ENCODE measurements at places on chromosomes 5 and 9.

DNA sequence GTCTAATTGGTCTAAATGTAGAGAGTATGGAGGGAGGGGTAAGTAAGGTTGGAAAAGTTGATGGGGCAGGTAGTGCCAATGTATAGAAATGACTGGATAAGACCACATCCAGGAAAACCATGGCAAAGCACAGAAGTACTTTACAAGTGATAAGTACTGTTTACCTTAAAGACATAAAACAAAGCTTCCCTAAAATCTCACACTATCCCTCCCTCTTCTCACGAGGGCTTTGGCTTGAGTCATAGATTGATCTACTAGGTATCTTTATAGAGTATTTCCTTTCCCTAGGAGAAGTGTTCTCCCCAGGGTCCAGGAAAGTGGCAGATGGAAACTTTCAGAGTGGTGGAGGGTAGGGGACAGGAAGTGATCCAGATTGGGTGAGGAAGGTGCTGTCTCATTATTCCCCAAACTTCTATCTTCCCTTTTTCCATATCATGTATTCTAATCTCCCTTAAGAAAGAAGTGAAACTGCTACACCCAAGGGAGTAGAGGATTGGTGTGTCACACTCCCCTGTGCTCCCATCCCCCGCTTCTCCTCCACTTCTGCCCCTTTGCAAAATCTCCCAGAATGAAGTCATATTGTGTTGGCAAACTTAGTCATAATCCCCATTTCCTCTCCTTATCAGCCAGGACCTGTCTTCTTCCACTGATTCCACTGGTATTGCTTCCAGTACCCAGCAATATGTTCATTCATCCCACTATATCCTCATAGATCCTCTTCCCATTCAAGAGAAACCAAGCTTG is 14.6 kb downstream of the IL33 start:
- DNase-seq: no peak

DNA sequence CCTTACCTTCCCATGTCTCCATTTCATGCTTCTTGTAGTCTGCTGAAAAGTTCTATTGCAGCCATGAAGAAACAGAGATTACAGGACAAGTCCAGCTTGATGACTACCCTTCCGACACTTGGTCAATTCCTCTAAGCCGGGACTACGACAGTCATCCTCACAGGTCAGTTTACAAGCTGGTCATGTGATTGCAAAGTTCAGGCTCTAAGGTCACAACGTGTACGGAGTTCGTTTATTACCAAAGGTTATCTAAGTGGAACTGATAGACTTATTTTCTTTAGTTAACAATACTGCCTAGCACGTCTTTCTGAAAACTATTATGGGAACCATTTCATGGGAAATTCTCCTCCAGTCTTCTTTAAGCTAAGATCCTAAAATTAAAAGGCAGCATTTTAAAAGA is 88.5 kb upstream of the NR5A1 start:
- DNase-seq: no peak

DNA sequence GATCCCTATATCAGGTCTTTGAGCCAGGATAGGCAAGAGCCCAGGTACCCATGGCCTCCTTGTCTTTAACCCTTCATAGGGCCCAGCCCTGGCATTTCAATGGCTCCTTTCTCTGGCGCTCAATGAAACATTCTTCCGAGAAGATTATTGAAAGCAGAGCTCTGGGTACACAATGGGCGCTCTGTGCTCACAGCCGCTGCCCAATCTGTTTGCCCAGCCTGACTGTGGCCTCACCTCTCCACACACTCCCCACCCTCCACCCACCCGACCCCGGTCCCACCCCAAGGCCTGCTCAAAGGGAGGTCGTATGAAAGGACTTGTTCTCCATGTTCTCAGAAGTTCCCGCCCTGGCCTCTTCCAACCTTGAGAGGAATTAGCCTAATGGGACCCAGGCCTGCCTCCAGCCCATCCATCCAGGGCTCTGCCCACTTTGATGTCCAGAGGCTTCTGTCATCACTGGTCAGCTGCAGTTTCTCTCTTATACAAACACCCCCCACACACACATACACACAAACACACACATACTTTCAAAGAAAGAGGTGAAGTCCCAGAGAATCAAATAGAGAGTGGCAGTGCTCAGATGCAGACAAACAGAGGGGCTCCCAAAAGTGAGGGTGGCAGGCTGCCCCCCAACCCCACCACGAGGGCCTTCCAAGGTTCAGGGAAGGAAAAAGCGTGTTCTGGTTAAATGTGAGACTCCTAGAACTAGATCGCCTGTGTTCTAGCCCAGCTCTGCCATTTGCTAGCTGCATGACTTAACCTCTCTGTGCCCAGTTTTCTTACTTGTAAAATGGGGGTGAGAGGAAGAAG is 5.1 kb upstream of the ARSI start:
- no peak for DNase-seq

GRCh38 chr5:61200582-61201155 is 38.4 kb upstream of the SMIM15 start:
- DNase-seq: no peak

GRCh38 chr5:138177941-138178515 is 402 bp downstream of the BRD8 start:
- DNase-seq: no peak

DNA sequence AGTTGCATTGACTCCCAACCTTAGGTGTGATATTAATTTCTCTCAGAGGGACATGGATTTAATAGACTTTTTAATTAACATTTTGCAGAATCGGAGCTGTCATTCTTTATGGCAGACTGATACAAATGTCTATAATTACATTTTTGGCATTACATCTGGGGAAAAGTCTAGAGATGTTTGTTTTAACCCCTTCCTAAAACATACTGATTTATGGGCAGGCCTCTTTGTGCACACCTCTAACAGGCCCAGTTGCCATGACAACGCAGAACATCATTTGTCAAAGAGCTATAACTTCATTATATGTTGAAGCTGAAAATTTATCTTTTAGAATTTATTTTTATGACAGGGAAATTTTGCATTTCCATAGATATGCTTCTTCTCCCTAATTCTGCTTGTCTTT is 158.5 kb downstream of the NTRK2 start:
- DNase-seq: no peak

DNA sequence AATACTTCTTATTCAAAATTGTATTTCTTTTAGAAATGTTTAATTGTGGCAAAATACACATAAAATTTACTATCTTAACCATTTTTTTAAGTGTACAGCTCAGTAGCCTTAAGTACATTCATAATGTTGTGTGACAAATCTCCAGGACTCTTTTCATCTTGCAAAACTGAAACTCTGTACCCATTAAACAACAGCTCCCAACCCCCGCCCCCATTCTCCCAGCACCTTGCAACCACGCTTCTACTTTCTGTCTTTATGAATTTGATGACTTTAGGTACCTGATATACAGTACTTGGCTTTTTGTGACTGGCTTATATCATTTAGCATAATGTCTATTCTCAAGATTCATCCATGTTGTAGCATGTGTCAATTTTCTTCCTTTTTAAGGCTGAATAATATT is 2.8 kb upstream of the IL5 start:
- DNase-seq: no peak

GRCh38 chr5:68456756-68457217 is 241.2 kb downstream of the PIK3R1 start:
- no peak for DNase-seq

- DNase-seq: no peak
Measured at GRCh38 chr5:103669615-103670014, 107.0 kb upstream of the NUDT12 start.

DNA sequence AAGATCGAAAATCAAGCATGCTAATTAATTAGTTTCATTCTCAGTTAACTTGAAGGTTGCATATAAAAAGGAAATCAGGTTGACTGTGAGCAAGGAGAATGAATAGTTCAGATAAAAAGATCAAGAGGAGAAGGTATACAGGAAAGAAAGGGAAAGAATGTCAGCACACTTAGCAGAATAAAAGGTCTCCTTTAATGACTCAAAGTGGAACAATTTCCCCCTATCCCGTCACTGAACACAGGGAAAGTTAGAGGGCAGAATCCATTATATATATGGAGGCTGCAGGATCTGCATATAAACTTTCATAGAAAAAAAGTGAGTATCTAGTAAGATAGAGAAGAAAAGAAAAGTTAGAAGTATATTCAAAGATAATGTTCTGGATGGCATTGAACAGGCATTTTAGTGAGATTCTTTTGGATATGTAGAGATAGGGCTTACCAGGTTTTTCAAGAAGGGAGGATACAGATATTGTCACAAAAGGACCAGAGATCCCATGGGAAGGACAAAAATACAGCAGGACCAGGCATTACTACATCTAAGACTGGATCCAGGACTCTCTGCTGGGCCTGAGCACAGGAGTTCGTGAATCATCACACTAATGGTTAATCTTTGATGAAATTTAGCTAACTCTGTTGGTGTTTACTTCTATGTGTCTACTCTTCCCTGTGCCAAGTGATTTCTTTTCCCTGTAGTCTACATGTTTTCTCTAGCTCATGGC is 988.2 kb upstream of the ARRDC3 start:
- no peak for DNase-seq

DNA sequence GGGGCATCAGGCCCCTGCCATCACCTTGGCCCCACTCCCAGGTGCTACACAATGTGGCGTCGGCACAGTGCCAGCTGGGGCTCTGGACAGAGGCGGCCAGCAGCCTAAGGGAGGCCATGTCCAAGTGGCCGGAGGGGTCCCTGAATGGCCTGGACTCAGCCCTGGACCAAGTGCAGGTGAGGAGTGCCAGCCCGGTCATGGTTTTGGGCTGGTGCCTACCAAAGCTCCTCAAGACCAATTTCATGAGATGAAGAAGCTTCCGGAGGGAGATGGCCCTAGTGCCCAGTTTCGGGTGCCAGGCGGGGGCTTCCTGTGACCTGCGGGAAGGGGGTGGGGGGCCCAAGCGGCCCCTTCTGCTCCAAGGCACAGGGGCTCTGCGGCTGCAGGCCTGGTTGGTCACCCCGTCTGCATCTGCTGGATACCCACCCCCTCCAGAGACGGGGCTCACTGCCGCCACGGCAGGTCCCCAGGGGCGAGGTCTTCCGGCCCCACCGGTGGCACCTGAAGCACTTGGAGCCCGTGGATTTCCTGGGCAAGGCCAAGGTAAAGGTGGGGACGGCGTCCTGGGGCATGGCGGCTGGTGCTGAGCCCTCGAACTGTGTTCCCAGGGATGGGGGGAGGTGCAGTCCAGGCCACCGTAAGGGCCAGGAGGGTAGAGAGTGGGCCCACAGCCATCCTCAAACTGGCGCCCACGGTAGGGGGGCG is 5.8 kb downstream of the NOXA1 start:
- no peak for DNase-seq

GRCh38 chr5:174459832-174460448 is 264.4 kb upstream of the MSX2 start:
- no peak for DNase-seq

DNA sequence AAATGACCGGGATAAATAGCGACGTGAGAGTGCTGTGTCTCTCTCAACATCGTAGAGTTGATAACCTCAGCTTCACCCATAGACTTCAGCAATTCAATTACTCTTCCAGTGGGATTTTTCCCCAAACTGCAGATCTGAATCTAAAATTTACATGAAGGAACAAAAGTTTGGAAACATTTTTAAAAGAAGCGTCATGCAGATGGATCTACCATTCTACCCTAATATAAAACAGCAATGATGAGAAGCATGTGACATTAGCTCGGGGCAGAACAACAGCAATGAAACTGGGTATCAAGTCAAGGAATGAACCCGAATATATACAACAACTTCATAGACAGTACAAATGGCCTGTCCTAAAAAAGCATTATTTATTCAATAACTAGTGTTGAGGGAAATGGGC is 18.8 kb downstream of the GLT6D1 start:
- DNase-seq: no peak

DNA sequence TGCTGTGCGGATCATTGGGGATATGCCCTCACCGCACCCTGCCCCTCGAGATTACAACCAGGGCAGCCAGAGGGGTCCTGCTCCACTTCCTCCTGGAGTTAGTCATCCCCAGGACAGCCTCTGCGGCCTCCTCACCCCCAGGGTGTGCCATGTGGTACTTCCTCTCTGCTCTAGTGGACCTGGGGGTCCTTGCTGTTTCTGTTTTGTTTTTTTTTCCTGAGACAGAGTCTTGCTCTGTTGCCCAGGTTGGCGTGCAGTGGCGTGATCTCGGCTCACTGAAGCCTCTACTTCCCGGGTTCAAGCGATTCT is 5.2 kb upstream of the FCN1 start:
- DNase-seq: no peak

DNA sequence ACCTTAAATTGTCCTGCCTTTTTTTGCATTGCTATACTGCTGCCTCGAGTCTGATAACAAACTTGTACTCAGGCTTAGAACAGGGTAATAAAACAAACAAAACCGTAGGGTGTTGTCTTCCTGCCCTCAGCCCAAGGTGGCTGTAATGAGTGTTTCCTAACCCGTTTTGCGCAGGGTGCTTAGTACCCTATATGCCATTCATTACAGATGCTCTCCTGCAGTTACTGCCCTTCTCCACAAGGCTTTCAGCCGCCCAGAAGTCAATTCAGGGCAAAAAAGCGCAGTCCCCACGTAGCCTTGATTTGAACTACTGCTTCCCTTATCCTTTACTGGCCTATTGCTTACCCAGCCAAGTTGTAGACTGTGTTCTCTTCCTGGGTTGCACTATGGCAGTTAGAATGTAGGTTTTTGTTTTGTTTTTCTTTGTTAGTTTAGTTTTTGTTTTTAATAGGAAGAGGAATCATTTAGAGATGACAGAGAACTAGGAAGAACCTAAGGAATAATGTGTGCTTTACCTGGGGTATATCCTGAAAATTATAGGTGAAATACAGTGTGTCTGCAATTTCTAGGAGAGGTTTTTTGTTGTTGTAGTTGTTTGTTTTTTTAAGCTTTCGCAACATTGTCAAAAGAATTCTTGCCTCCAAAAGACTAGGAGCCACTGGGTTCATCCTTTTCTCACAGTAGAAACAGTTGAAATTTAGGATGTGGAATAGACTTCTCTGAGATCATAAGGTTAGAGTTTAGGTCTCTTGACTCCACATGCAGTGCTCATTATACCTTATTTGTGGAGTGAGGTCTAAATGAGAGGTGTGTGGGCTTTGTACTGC is 1.3 kb downstream of the HMGXB3 start:
- DNase-seq: no peak

DNA sequence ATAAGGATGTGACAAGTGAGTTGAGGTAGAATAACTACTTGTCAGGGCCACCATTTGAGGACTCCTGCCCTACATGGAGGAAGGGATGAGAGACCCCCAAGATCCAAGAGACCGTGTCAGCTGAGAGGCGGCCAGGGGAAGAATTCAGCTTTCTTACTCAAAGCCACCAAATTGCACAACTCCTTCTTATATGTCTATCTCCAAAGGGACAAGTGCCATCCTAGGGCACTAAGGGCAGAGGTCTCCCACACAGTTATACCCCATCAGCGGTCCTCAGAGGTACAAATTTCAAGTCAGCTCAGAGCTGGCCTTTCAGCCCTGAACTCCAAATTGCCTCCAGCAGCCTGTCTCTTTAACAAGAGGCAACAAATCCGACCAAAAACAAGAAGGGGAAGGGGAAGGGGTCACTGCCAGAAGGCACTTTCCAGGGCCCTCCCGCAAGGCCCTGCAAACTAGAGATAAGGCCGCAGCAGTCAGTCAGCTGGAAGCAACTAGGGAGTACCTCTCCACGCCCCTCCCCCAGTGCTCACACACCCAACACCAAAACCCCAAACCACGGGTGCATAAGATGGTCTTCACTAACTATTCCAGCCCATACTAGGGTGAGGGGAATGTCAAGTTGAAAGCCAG is 6.1 kb upstream of the STOML2 start:
- no peak for DNase-seq
